Nucleus accumbens (tissue), 56 donors: ENCODE measurements at places on chromosomes 11 and 22.

GRCh38 chr22:49930596-49931412, 12.4 kb downstream of the CRELD2 start:
- DNase-seq, result peak; percentile 52

DNA sequence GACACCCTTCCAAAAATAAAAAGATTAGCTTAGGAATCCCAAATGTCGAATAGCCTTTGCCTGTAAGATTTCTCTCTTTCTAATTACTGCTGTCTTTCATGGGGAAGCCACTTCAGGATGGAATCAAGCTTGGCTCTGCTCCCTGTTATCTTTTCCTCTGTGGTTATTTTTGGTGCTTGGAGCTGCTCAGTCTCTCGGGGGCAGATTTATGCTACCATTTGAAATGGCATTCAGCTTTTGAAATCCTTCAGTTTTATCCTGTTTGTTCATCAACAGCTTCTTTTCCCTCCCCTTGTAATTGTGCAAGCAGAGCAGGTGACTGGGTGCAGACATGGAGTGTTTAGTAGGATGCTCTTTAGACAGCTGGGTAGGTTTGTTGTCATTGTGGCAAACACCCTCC, 111.0 kb downstream of the DBX1 start:
- DNase-seq, result no peak

GRCh38 chr22:20141186-20142077, 9.4 kb downstream of the CCDC188 start:
- no peak for DNase-seq

- DNase-seq, result peak; percentile 57
These were observed 87.4 kb upstream of the ARHGAP32 start for GRCh38 chr11:129279326-129280026.

DNA sequence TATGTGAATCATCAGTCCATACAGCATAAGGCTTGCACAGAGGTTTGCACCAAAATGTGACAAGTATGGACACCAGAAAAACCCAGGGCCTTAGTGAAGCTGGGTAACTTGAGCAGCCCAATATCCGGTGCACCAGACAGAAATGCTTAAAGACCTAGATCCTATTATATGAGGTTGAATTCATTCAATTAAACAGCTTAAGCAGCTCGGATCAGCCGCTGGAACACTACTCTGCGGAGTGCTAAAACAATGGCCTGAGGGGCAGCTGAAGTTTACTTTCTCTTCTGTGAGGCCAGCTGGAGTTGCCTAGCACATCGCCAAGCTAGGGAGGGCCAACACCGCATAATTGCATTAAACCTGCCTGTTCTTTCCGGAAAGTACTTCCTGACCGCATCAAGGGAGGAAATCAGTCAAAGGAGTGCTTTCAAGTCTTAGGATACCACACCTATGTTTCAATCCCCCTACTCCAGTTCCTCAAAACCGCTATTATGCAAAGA, 17.0 kb upstream of the FAM181B start:
- DNase-seq, result no peak

DNA sequence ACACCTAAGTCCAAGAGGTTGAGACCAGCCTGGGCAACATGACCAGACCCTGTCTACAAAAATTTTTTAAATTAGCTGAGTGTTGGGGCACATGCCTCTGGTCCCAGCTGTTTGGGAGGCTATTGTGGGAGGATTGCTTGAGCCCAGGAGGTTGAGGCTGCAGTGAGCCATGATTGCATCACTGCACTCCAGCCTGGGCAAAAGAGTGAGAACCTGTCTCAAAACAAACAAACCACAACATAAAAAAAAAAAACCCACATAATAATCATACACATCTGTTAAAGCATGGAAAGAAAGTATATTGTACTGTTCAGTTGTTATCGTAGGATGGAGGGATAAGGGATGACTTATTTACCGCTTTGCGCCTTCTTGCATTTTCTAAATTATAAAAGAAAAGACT, 35.9 kb upstream of the GRK2 start:
- no peak for DNase-seq

DNA sequence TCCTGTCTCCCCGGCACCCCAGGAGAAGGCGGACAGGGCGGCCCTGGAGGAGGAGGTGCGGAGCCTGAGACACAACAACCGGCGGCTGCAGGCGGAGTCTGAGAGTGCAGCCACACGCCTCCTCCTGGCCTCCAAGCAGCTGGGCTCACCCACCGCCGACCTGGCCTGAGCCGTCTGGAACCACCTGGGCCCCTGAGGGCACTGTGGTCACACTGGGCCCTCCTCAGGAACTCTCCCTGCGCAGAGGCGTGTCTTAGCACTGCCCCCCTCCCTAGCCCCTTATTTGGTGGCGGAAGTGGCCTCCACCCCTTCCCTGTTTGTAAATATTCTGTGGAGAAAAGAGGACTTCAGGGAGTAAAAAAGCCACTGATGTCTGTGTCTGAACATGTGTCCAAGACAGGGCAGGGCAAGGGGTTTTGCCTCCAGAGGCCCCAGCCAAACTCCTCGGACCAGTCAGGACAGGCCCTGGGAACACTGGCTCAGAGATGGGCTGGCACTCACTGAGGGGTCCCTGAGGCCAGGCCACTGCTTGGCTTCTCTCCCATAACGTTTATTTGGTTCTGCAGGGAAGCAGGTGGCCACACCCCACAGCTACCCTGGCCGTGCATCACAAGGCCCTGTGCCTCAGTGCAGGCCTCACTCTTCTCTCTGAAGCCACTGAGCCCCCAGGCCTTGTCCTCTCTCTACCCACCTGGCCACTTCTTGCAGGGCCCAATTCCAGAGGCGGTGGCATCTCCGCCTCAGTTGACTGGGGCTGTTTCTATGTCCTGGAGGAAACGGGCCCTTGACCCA, 12.0 kb downstream of the RELA start:
- DNase-seq, result no peak

DNA sequence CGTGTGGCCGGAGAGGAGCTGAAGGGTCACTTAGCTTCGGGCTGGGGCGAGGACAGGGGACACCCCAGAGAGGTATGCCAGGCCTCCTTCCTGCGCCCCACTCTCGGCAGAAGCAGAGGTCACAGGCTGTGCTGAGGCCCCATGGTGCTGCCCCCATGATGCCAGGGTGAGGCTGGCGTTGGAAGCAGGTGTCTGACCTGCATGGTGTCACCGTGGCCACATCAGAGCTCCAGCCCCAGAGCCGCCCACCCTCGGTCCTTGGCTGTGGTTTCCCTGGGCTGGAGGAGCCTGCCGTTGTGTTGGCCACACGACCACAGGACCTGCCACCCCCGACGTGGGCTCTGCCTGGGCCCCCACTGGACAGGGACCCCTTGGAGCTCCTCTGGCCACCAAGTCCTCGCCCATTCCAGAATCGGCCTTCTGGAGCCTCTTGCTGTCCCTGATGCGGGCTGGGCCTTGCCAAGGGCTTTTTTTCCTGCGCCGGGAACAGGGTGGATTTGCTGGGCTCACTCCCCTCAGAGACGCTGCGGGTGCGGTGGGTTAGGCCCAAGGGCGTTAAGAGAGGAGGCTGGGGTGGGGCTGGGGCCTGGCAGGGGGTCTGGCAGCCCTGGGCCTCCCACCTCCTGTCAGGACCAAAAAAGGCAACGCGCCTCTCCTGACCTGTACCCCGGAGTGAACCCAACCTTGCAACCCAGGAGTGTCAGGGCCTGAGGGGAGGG, 8.2 kb upstream of the TSSC4 start:
- DNase-seq, result no peak

DNA sequence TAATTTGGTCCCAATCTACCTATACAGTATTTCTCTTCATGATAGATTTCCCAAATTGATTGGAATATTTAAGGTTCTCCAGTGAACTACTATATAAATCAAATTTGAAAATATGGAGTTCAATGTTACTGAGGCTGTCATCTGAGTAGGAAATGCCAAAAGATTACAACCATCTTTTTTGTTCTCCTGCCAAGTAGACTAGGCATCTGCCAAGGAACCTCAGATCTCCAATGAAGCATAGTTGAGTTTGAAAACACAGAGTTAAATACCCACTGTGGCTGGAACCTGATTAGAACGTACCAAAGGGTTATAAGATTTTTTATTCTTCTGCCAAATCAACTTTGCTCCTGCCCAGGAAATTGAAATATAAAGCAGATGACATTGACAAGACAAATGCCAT, 330.9 kb downstream of the CNTN5 start:
- DNase-seq, result no peak

- DNase-seq, result no peak
These were observed 33.4 kb downstream of the PPARA start for GRCh38 chr22:46183733-46184132.

- DNase-seq, result no peak
These were observed 60.4 kb downstream of the BMAL1 start for GRCh38 chr11:13338019-13338426.

- DNase-seq, result no peak
These were observed 22.4 kb downstream of the MMP10 start for GRCh38 chr11:102757823-102758549.

- DNase-seq, result no peak
These were observed 2.0 kb upstream of the NLRX1 start for GRCh38 chr11:119166368-119167076.

DNA sequence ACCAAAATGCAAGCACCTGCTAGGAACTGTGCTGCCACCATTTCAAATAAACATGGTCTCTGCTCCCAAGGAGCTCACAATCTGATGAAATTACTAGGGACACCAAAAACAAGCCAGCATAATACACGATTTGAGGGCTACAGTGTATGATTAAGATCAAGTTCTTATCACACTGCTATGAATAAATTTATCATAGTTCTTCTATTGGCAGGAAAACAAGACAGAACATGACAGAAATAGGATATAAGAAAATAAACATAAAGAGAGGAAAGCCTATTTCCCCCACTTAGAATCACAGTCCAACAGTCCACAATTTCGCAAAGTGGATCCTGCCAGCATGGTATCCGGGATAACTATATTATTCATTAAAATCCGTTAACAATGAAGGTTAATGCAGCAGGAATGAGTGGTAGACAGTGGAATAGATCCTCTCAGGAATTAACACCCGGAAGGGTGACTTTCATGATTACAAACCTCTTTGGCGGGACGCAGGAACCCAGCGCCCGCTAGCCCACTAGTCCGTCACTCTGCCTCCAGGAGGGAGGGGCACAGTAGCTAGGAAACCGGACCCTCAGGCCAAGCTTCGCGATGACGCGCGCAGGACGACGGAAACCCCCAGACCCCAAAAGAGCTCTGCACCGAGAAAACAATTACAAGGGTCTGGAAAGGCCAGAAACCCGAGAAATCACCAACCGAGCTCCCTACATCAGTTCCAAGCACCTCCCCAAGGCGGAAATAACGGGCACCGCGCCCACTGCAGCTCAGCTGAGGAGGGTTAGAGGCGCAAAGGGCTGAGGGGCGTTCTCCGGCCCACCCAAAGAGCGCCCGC, 607 bp downstream of the CCDC82 start:
- peak; percentile 32 for DNase-seq

DNA sequence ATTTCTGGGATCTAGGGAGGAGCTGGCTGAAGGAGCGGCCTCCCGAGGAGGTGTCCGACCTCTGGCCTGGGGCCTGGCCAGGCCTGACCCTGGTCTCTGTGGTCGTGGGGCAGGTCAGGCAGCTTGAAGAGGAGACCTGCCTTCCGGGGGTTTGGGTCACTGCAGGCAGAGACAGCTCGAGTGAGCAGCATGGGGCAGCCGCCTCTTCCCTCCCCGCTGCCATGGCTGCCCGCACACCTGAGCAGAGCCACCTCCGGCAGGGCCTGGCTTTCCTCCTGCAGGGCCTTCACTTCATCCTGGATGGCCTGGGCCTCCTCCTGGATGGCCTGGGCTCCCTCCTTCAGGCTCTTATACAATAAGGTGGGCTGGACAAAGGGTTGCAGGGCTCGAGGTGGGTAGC, 8.0 kb upstream of the NAALADL1 start:
- no peak for DNase-seq

- no peak for DNase-seq
These were observed 564.5 kb downstream of the DLG2 start for GRCh38 chr11:85062659-85063058.

- no peak for DNase-seq
These were observed 321.0 kb downstream of the TBC1D22A start for GRCh38 chr22:47083379-47083986.

DNA sequence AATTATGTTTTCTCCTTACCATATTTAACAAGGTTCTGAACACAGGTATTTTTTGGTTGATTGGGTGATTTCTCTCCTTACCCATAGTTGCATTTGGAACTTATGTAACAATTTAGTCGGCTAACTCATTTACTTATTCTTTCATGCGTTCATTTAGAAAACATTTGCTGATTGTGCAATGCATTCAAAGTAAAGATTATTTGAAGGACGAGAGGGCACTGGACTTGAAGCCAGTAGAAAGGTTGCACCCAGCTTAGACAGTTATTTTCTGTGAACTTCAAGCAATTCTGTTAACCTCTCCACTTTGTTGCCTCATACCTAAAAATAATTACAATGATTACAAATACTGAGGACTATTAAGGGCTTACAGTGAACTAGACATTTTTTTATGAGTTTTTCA, 769.6 kb downstream of the LRRC4C start:
- DNase-seq, result no peak

- DNase-seq, result no peak
These were observed 69.9 kb downstream of the MPPED1 start for GRCh38 chr22:43481568-43482317.

DNA sequence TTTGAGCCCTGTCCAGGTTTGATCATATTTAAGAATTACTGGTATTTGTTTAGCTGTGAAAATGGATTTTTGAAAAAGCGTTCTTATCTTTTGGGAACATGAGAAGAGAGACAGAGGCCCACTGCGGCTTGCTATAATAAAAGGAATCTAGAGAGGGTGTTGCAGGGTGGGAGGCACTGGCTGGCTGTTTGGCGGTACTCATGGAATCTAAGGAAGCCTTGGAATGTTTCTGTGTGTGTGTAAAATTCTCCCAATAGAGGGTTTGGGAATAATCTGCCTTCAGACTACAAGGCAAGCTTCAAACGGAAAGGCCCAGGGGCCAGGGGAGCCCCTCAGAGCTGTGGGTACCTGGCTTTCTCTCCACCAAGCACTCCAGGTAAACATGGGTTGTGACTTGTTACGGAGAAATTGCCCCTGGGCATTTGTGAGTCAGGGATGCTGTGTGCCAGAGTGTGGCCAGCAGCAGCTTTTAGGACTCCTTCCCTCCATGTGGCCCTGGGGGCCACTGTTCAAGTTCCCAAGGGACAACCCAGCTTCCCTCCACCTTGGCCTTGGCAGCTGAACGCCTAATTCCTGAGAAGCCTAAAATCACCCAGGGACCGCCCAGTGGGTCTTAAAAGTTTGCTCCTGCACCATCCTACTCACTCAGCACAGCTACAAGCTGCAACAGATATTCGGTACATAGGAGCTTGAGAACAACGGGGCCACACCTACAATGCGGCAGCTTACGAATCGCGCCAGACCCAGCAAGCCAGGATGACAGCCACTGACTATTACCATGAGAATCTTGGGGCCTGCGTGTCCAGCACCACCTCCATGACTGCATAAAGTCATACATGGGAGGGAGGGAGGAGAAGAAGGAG, 14.1 kb upstream of the SYT8 start:
- no peak for DNase-seq
